Activated naive CD4-positive, alpha-beta T cell treated with anti-CD3 and anti-CD28 coated beads, Interleukin-2, amount 10 ng/mL, durations not matched to agents 5 hours and 36 hours (primary cell): ENCODE measurements at places on chromosomes 2 and 18. TPM values are rescaled to one million over a fixed set of nuclear protein-coding genes. Genes with fewer than 3 reads are reported as not detected.

MARCHF4 gene
- not detected for total RNA-seq

TIGD1 gene
- total RNA-seq: 10.1 TPM

NCKAP5 gene
- total RNA-seq: not detected

FIGN gene
- not detected for total RNA-seq

NLRC4 gene
- total RNA-seq: not detected

CPLX4 gene
- total RNA-seq: not detected

PAX3 gene
- not detected for total RNA-seq

LYG2 gene
- total RNA-seq: not detected

AQP12B gene
- total RNA-seq: not detected

CRYBA2 gene
- total RNA-seq: not detected

VWC2L gene
- total RNA-seq: not detected

AMER3 gene
- not detected for total RNA-seq
